Thymus (tissue), 14 donors: ENCODE measurements at places on chromosomes 6 and 20.

DNA sequence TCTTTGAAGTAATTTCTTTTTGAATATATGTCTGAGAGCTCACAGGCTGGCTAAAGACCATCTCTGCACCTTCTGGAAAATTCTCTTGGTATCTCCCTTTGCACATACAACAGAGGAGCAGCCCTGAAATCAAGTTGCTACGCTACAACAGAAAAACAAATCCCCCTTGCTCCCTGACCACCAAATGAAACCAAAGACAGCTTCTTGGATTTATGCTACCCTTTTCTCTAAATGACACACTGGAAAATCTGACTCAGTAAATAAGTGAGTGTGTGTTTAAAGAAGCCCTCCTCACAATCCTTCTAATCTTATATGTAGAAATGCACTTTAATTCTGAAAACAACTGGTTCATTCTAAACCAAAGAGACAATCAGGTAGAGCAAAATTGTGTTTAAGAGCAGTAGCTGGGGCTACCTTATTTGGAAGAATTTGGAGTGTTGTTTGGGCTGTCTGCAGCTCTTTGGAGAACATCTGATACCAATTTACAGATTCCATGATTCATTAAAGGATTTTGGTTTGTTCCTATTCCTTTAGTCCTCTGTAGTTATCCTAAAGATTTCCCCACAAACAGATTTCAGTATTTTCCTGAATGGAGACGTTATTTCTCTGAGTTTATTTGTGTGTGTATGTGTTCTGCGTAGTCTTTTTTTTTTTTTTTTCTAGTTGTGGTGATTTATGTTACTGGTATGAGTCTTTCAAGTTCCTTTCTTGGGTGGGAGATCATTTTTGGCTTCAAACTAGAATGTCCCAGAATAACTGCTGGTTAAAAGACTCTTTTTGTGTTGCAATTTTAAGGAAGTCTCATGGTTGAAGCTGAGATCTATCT is 36.4 kb upstream of the UTRN start:
- H3K36me3 ChIP-seq = no peaks in the 10 kb centered on the region
- no peak for DNase-seq
- H3K4me3 ChIP-seq = no peak overlapping the region
- no peaks in the 10 kb centered on the region for H3K4me1 ChIP-seq

- no peak overlapping the region for H3K27ac ChIP-seq
- no peaks in the 10 kb centered on the region for H3K36me3 ChIP-seq
- H3K4me3 ChIP-seq = no peak overlapping the region
- no peaks in the 10 kb centered on the region for H3K27me3 ChIP-seq
- no peaks in the 10 kb centered on the region for H3K4me1 ChIP-seq
These were observed 841.6 kb upstream of the GJE1 start for GRCh38 chr6:141290941-141291721.

DNA sequence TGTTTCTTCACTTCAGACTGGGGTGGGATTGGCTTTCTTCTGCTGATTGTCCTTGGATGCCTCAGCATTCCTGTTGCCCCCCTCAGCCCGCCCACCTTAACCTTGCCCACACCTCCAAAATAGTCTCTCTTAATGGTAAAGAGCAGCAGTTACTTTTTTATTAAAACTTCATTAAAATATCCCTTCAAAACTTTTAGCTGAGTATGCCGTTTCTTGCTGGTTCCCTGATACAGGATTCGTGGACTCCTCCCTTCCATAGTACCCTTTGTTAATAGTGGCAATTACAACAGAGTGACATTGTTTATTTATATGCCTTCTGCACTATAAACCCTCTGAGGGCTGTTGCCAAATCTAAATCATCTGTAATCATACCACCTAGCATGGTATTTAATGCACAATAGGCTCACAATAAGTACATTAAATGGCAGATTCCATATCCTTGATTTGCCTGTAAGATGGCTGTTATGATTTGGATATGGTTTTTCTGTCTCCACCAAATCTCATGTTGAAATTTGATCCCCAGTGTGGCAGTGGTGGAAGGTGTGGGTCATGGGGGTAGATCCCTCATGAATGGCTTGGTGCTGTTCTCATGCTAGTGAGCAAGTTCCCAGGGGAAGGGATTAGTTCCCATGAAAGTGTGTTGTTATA is 3.5 kb upstream of the MOCS1 start:
- no peaks in the 10 kb centered on the region for H3K36me3 ChIP-seq
- no peak overlapping the region for H3K4me3 ChIP-seq
- H3K27ac ChIP-seq = no peak overlapping the region
- peaks cover 36% of the 10 kb centered on the region for H3K27me3 ChIP-seq

- H3K4me3 ChIP-seq = no peak overlapping the region
- peak; percentile 67 for DNase-seq
- H3K4me1 ChIP-seq = peaks cover 34% of the 10 kb centered on the region
- peaks cover under 1% of the 10 kb centered on the region for H3K36me3 ChIP-seq
- H3K27ac ChIP-seq = no peak overlapping the region
These were observed 51.7 kb downstream of the CHMP4B start for GRCh38 chr20:33862709-33863403.

- H3K4me1 ChIP-seq = peaks cover 17% of the 10 kb centered on the region
- no peak for DNase-seq
- H3K4me3 ChIP-seq = no peak overlapping the region
- H3K27ac ChIP-seq = no peak overlapping the region
- H3K36me3 ChIP-seq = peaks cover 14% of the 10 kb centered on the region
- H3K27me3 ChIP-seq = no peaks in the 10 kb centered on the region
These were observed 62.2 kb downstream of the SYNJ2 start for GRCh38 chr6:158043586-158044524.

DNA sequence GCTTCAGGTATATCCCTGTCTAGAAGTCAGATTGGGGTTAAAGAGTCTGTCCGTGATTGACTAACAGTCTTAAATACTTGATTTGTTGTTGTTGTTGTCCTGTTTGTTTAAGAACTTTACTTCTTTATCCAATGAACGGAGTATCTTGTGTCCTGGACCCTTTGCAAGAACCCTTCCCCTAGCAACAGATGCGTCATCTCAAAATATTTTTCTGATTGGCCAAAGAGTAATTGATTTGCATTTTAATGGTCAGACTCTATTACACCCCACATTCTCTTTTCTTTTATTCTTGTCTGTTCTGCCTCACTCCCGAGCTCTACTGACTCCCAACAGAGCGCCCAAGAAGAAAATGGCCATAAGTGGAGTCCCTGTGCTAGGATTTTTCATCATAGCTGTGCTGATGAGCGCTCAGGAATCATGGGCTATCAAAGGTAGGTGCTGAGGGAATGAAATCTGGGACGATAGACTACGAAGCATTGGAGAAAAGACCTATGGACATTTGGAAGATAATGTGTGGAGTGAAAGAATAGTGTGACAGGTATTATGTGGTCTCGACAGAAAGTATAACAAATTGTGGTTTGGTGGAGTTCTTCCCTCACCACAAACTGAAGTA is at the start of gene HLA-DRA:
Gene HLA-DRA (plus strand): TSS at position 286 of the 613 bp plus-strand sequence. CDS start 64 bp downstream, at position 350.
- peaks cover 8% of the 10 kb centered on the region for H3K4me1 ChIP-seq
- H3K27me3 ChIP-seq = no peaks in the 10 kb centered on the region
- peak; percentile 63 for DNase-seq

DNA sequence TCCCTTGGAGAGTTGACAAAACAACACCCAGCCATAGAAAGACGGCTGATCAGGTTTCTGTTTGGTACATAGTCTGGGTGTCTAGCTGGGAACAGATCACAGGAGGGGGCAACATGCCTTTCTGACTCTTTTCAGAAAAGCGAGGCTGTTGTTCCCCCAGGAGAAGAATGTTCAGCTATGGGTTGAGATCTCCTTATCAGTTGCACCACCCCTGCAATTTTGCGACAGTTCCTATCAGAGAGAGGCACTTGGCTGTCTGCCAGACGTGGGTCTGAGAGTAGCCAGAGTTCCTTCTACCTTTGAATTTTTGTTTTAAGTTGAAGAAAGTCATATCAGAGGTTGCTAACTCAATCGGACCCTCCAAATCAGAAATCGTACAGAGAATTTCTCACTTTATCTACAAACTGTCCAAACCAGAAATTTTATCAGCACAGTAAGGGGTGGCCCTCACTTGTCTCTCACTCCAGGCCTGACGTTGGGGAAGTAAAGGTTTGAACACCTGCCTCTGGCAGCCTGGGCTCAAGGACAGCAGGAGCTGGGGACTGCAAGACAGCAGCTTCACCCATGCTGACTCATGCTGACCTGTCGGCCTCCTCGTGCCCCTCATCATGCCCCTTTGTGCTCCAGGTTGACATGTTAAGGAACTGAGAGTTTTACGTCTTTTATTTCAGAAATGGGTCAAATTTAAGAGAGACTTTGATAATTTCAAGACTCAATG is 42.3 kb downstream of the TMC2 start:
- H3K4me1 ChIP-seq = no peaks in the 10 kb centered on the region
- peaks cover 7% of the 10 kb centered on the region for H3K27me3 ChIP-seq
- no peak overlapping the region for H3K4me3 ChIP-seq
- DNase-seq = no peak
- H3K36me3 ChIP-seq = no peaks in the 10 kb centered on the region
- no peak overlapping the region for H3K27ac ChIP-seq

- H3K4me3 ChIP-seq = no peak overlapping the region
- no peak overlapping the region for H3K27ac ChIP-seq
- no peaks in the 10 kb centered on the region for H3K27me3 ChIP-seq
- no peaks in the 10 kb centered on the region for H3K36me3 ChIP-seq
- H3K4me1 ChIP-seq = peaks cover 20% of the 10 kb centered on the region
These were observed 63.7 kb upstream of the SHLD1 start for GRCh38 chr20:5686384-5687105.

- peak overlapping the region; percentile 96 for H3K27ac ChIP-seq
- H3K4me3 ChIP-seq = peak overlapping the region; percentile 80
- H3K27me3 ChIP-seq = no peaks in the 10 kb centered on the region
- peaks cover 6% of the 10 kb centered on the region for H3K4me1 ChIP-seq
These were observed 65.8 kb downstream of the STX11 start for GRCh38 chr6:144215932-144216667.

GRCh38 chr20:3716195-3716834 is 3.9 kb upstream of the SIGLEC1 start:
- no peaks in the 10 kb centered on the region for H3K4me1 ChIP-seq
- DNase-seq = peak; percentile 43
- H3K27ac ChIP-seq = no peak overlapping the region
- no peak overlapping the region for H3K4me3 ChIP-seq
- H3K36me3 ChIP-seq = no peaks in the 10 kb centered on the region

- DNase-seq = no peak
- no peaks in the 10 kb centered on the region for H3K4me1 ChIP-seq
- no peaks in the 10 kb centered on the region for H3K27me3 ChIP-seq
- no peak overlapping the region for H3K27ac ChIP-seq
These were observed 9.0 kb upstream of the PLCB4 start for GRCh38 chr20:9059931-9060330.
